ENCODE measurements at places on chromosomes 5 and 9.

GRCh38 chr9:35163413-35163812, 1.6 kb downstream of the UNC13B start:
- DNase-seq: no peak

DNA sequence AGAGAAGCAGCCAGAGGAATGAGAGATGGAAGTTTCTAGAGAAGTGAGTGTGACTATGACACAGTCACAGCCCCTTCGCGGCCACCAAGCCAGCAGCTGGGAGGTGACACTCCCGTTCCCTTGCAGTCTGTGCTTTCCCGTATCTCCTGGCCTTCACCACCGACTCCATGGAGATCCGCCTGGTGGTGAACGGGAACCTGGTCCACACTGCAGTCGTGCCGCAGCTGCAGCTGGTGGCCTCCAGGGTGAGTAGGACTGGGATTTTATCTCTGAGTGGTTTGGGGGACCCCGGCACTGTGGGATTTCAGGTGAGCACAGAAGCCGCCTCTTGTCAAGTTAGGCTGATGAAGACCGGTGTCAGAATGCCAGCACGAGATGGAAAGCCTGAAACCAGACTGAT, 12.1 kb upstream of the SLC2A8 start:
- no peak for DNase-seq

DNA sequence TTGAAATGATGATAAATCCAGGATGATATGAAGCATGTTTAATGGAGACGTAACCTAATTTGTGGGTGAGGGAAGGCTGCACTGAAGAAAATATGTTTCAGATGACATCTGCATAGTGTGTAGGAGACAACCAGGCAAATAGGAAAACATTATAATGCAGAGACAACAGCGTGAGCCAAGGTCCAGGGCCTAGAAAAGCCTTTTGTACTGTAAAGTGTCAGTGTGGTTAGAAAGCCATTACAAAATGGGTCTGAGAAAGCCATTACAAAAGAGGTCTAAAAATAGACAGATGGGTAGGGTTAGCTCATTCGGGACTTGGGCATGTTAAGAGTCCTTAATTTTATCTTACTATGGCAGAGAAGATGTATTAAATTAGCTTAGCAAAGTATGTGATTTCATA, 14.9 kb upstream of the GABRG2 start:
- DNase-seq: no peak

GRCh38 chr9:82492274-82492673, 503.7 kb downstream of the SPATA31D1 start:
- no peak for DNase-seq

GRCh38 chr9:137234055-137234697, 3.5 kb downstream of the SLC34A3 start:
- DNase-seq: no peak

- no peak for DNase-seq
Measured at GRCh38 chr9:113247640-113248039, 26.3 kb downstream of the SLC31A1 start.

DNA sequence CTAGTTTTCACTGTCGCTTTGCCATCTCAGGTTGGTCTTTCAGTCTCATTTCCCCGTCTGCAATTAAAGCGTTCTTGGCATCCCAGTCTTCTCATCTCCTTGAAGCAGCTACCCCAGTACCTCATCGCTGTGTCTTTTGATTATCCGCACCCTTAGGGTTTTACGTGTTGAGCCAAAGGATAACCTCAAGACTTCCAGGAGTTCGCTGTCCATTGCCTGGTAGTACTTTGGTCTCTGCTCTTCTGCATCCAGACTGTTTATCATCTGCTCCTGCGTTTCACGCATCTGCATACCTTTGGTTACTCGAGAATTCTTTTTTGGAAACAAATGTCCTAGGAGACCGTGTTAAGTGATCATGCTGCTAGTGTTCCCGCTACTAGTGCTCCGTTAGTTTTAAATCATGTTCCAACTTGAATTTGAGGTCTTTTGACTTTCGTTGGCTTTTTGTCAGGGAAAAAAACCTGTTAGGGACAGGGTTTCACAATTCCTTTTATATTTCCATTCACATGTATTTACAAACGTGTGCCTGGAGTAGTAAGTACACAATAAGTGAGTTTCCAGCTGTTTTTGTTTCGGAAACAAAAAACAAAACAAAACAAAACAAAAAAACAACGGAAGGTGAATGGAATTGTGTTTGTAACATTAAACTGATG, 888 bp downstream of the RABGAP1 start:
- DNase-seq: no peak

- no peak for DNase-seq
Measured at GRCh38 chr9:78348848-78349247, 51.9 kb downstream of the PSAT1 start.

- peak; percentile 65 for DNase-seq
Measured at GRCh38 chr5:67380431-67380830, 183.8 kb upstream of the CD180 start.

- no peak for DNase-seq
Measured at GRCh38 chr5:119332208-119332607, 23.6 kb upstream of the TNFAIP8 start.

- no peak for DNase-seq
Measured at GRCh38 chr5:3828761-3829160, 233.1 kb downstream of the IRX1 start.

GRCh38 chr9:100106616-100107015, 7.6 kb downstream of the INVS start:
- DNase-seq: no peak

DNA sequence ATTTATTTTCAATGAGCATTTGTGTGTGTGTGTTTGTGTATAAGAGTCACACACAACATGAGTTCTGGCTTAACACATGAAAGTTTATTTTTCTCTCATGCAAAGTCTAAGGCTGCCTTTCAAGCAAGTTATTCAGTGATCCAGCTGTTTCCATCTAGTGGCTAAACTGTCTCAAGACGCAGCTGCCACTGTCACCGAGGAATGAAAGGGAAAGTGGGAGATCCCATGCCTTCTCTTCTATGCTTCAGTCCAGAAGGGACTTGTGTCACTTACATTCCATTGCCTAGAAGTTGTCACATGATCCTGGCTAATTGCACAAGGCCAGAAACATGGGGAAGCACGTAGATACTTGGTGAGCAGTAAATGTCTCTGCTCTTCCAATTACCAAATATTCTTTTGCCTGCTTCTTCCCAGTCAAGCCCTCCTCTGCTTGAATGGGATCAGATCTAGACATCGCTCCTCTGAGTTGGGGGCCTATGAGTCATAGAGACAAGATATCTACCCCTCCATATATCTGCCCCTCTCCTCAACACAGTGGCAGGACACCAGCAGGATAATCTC, 30.4 kb upstream of the SLIT3 start:
- peak; percentile 11 for DNase-seq

DNA sequence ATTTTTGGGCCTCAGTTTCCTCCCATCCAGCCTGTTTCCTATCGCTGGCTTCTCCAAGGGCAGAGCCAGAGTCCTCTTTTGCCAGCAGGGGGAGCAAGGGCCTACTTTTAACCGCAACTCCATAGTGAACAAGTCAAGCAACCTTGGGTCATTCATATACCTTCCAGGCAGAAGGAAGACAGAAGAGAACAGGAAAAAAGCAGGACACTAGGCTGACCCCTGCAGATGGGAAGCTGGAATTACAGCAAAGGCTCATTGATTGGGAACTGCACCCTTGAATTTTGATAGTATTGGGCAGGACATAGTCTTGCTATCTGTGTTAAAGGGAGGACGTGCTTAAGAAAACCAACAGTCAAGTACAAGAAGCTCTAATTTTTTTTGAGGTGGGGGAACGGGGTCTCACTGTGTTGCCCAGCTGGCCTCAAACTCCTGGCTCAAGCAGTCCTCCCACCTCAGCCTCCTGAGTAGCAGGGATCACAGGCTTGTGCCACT, 30.1 kb downstream of the QRFP start:
- peak; percentile 75 for DNase-seq

GRCh38 chr9:5895782-5896181, 5.1 kb downstream of the MLANA start:
- no peak for DNase-seq

GRCh38 chr5:126801992-126802294, 25.0 kb downstream of the LMNB1 start:
- DNase-seq: peak; percentile 57

DNA sequence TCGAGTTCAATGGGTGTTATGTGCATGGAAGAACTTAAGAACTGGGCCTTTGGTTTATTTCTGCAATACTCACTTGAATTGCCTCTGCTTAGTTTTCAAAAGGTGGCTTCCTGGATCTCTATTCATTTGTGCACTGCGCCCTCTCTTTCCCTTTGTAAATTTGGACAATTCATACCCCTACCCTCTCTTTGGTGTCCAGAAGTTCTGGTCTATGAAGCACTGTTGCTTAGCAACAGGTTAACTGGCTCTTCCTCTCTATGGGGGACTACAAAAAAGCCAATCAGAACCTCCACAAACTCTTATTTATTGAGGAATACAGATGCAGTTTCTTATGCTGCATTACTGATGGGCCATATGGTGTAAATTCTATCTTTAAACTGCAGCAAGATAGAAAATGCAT, 13.5 kb upstream of the FAM120A start:
- no peak for DNase-seq

Data from T47D (cell line).